ENCODE measurements at places on chromosomes 11 and 22. TPM values are rescaled to one million over a fixed set of nuclear protein-coding genes. Genes with fewer than 3 reads are reported as not detected.

Gene MCM5
- total RNA-seq, result 9.3 TPM

Gene DERL3
- total RNA-seq, result 6.2 TPM

Gene CCDC117
- 13.8 TPM for total RNA-seq

Gene DSCAML1
- 1.6 TPM for total RNA-seq

Gene KCTD14
- 7.6 TPM for total RNA-seq

Gene SLC15A3
- total RNA-seq, result 6.2 TPM

Gene LYVE1
- total RNA-seq, result 6.9 TPM

Gene RBMXL2
- not detected for total RNA-seq
